HCT116 (cell line): ENCODE measurements at places on chromosomes 13 and 19. TPM values are rescaled to one million over a fixed set of nuclear protein-coding genes. Genes with fewer than 3 reads are reported as not detected.
A peak's percentile ranks its signal among the peaks of the same experiment; 100 is the strongest.

- H3K4me1 ChIP-seq, result no peaks in the 10 kb centered on the region
- H3K36me3 ChIP-seq, result no peaks in the 10 kb centered on the region
- no peak for DNase-seq
- H3K4me3 ChIP-seq, result no peak overlapping the region
- H3K27ac ChIP-seq, result no peak overlapping the region
Measured at GRCh38 chr13:45718992-45719391, 16.9 kb downstream of the CBY2 start.

DNA sequence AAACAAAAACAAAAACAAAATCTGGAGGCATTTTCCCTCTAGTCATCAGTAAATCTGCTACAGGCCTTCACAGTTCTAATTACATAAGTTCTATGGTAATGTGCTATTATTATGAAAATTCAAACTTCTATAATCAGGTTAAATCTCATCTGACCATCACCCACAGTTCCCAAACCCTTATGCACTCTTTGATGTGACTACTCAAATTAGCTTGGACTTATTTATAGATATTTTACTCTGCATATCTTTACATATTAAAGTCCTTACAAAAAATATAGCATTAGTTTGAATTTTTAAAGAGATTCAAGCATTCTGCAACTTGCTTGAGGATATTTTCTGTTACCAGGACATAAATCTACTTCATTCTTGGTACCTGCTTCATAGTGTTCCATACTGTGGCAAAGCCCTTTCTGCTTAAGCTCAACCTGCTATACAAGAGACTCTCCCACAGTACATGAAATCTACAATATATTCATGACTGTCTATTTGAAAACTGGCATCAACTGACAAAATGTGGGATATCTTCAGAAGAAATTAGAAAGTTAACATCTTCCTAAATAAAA is 22.9 kb downstream of the SMAD9 start:
- no peaks in the 10 kb centered on the region for H3K36me3 ChIP-seq
- no peak overlapping the region for H3K4me3 ChIP-seq

DNA sequence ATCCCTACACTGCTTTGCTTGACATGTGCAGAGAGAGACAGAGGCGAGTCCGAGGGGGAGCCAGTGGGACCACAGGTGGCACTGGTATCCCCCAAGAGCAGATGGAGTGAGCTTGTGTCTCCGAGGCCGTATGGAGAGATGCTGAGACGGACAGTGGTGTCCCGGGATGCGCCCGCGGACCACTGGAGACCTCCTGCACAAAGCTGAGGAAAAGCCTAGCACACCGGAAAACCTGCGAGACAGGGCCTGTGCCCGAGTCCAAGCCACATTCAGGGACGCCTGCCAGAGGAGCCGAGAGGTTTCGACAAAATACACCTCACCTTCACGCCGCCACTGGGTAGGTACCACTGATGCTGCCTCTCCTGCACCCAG is 66.0 kb upstream of the ZNF527 start:
- DNase-seq, result no peak
- H3K27me3 ChIP-seq, result no peaks in the 10 kb centered on the region
- H3K27ac ChIP-seq, result no peak overlapping the region
- no peak overlapping the region for H3K4me3 ChIP-seq
- H3K36me3 ChIP-seq, result no peaks in the 10 kb centered on the region
- H3K4me1 ChIP-seq, result no peaks in the 10 kb centered on the region

DNA sequence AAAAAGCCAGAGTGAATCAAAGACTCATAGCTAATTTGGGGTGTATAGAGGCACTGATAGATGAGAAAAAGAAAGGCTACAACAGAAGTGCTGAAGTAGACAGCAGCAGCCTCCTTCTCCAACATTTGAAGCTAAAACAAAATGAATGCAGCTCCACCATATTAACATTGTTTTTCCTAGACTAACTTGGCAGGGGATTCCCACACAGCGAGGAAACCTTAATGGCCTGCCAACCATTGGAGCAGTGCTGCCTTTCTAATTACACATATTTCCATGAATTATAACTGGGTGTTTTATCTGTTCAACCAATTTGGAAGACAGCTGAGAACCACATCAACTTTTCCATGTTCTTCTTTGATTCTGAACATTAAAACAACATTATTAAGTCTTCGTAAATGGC is 478.6 kb downstream of the LIG4 start:
- no peaks in the 10 kb centered on the region for H3K27me3 ChIP-seq
- no peaks in the 10 kb centered on the region for H3K36me3 ChIP-seq
- H3K4me3 ChIP-seq, result no peak overlapping the region
- H3K27ac ChIP-seq, result no peak overlapping the region
- DNase-seq, result no peak
- H3K4me1 ChIP-seq, result no peaks in the 10 kb centered on the region

DNA sequence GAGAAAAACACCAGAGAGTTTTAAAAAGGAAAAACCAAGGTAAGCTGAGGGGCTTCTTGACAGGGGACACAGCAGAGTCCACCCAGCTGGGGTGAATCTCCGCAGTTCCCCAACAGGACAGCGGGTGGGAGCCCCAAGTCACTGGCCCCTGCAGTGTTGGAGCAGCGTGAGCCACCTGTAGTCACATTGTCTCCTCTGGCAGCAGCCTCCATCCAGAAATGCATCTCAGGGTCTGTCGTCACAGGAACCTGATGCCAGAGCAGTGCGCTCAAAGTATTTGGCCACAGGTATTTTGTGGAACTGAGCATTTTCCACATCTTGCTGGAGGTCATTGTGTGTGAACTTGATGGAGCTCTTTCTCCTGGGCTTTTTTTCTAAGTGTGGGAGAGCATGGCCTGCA is 24.7 kb downstream of the CHAMP1 start:
- no peak for DNase-seq
- no peak overlapping the region for H3K4me3 ChIP-seq
- H3K4me1 ChIP-seq, result no peaks in the 10 kb centered on the region
- no peaks in the 10 kb centered on the region for H3K27me3 ChIP-seq

DNA sequence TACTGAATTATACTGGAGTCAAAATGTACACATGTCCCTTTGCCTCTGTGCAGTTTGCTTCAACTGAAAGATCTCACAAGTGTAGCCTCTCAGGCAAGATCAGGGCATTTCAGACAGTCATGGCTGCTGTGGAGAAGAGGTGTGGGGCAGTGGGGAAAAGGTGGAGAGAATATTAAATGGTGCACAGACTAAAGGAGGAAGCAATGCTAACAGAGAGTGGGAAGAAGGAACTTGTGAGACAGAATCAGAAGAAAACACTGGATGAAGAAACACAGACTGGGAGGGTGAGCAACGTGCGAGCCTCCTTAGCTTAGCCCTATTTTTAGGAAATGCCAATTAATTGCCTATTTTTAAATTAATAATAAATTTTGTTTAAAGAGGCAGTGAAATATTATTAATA is 49.6 kb upstream of the RAP2A start:
- H3K27ac ChIP-seq, result no peak overlapping the region
- DNase-seq, result no peak
- peaks cover 10% of the 10 kb centered on the region; the same call in 1 of the 2 replicates for H3K36me3 ChIP-seq
- no peak overlapping the region for H3K4me3 ChIP-seq
- no peaks in the 10 kb centered on the region for H3K27me3 ChIP-seq

GRCh38 chr13:28607187-28607955 is 51.6 kb upstream of the POMP start:
- no peak overlapping the region for H3K4me3 ChIP-seq
- H3K36me3 ChIP-seq, result no peaks in the 10 kb centered on the region
- no peaks in the 10 kb centered on the region for H3K4me1 ChIP-seq
- H3K27ac ChIP-seq, result no peak overlapping the region
- no peak for DNase-seq
- H3K27me3 ChIP-seq, result no peaks in the 10 kb centered on the region

DNA sequence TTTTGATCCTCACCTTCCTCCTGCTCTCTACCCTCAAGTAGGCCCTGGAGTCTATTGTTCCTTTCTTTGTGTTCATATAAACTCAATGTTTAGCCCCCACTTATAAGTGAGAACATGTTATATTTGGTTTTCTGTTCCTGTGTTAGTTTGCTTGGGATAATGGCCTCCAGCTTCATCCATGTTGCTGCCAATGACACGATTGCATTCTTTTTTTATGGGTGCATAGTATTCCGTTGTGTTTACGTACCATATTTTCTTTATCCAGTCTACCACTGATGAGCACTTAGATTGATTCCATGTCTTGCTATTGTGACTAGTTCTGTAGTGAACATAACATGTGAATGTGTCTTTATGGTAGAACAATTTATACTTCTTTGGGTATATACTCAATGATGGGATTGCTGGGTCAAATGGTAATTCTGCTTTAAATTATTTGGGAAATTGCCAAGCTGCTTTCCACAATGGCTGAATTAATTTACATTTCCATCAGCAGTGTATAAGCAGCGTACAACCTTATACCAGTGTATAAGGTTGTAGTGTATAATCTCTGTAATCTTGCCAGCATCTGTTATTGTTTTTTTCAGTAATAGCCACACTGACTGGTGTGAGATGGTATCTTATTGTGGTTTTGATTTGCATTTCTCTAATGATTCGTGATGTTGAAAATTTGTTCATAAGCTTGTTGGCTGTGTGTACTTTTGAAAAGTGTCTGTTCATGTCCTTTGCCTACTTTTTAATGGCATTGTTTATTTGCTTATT is 288.9 kb downstream of the KCNRG start:
- no peak for DNase-seq
- no peak overlapping the region for H3K27ac ChIP-seq
- H3K27me3 ChIP-seq, result no peaks in the 10 kb centered on the region
- no peaks in the 10 kb centered on the region for H3K36me3 ChIP-seq

DNA sequence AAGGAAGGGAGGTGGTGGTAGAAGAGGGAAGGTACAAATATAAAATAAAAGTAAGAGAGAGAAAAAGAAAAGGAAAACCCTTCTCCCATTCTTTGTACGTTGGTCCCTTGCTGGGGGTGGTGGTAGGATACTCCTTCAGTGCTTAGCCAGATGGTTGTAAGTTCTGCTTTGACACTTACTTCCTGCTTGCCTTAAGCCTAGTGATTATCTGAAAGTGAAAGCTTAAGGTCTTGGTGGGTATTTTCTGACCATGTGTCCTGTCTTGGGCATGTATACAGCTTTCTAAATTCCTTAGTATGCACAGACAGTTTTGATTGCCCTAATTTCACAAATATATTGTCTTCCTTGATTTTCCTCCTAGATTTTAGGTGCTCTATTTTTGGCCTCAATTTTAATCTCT is 314.8 kb downstream of the PCDH17 start:
- no peak overlapping the region for H3K4me3 ChIP-seq
- no peaks in the 10 kb centered on the region for H3K4me1 ChIP-seq
- no peaks in the 10 kb centered on the region for H3K36me3 ChIP-seq
- no peak for DNase-seq
- no peaks in the 10 kb centered on the region for H3K27me3 ChIP-seq

DNA sequence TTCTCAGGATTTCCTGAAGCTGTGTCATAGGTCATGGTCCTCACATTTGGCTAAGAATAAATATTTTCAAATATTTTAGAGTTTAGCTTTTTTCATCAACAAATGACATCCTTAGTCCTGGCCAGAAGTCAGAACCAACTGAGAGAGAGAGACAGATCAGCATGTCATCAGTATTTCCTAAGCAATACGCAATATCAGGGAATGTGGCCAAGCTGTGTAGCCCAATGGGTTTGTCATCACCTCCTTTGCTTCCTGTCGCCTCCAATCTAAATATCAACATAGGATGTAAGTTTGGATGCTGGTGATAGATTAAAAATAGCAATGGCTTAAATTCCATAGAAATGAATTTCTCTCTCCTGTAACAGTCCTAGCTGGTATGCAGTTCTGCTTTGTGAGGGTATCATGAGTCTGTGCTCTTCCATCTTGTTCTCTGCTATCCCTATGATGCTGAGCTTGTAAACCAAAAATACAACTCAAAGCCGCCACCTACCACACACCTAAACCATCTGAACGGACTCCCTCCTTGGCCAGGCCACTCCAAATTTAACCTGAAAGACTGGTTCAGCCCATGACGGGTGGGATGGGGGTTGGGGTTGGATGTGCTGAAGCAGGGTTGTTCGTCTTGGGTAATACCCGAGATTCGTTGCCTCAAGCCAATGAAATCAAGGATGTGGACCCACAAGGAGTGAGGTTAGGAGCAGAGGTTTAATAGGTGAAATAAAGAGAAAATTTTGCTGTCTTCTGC is 10.0 kb upstream of the IGSF23 start:
- DNase-seq, result no peak
- H3K36me3 ChIP-seq, result no peaks in the 10 kb centered on the region
- no peaks in the 10 kb centered on the region for H3K27me3 ChIP-seq
- peaks cover 9% of the 10 kb centered on the region; the same call in 1 of the 2 replicates for H3K4me1 ChIP-seq

- no peak overlapping the region for H3K4me3 ChIP-seq
- no peak overlapping the region for H3K27ac ChIP-seq
- DNase-seq, result no peak
- H3K4me1 ChIP-seq, result no peaks in the 10 kb centered on the region
Measured at GRCh38 chr19:39942366-39942730, 7.9 kb upstream of the FCGBP start.

GRCh38 chr13:77338329-77338728 is 11.4 kb upstream of the MYCBP2 start:
- peaks cover 6% of the 10 kb centered on the region; the same call in 1 of the 2 replicates for H3K27me3 ChIP-seq
- no peak overlapping the region for H3K4me3 ChIP-seq
- DNase-seq, result no peak
- no peaks in the 10 kb centered on the region for H3K36me3 ChIP-seq
- H3K4me1 ChIP-seq, result no peaks in the 10 kb centered on the region

GRCh38 chr13:100269837-100270236 is 180.9 kb downstream of the PCCA start:
- H3K4me1 ChIP-seq, result no peaks in the 10 kb centered on the region
- H3K27ac ChIP-seq, result no peak overlapping the region
- H3K27me3 ChIP-seq, result no peaks in the 10 kb centered on the region
- H3K36me3 ChIP-seq, result no peaks in the 10 kb centered on the region

GRCh38 chr19:14073261-14073924 is 807 bp downstream of the MISP3 start:
- H3K4me3 ChIP-seq, result peak overlapping the region; percentile 66
- H3K36me3 ChIP-seq, result no peaks in the 10 kb centered on the region
- no peaks in the 10 kb centered on the region for H3K27me3 ChIP-seq
- no peak for DNase-seq
- peak overlapping the region; percentile 80 for H3K27ac ChIP-seq

- H3K36me3 ChIP-seq, result peaks cover 1% of the 10 kb centered on the region
- no peak for DNase-seq
- H3K4me1 ChIP-seq, result peaks cover 25% of the 10 kb centered on the region
- peak within 1 kb of the TSS; percentile 5; the same call in 1 of the 2 replicates for H3K4me3 ChIP-seq
Measured at GRCh38 chr19:48755084-48755641, at the start of gene FGF21. Gene FGF21, plus strand, starts transcription at chr19:48755524. Its CDS starts 713 bp downstream, at chr19:48756237.

- no peaks in the 10 kb centered on the region for H3K4me1 ChIP-seq
- no peak for DNase-seq
- H3K4me3 ChIP-seq, result no peak overlapping the region
- H3K36me3 ChIP-seq, result no peaks in the 10 kb centered on the region
- H3K27me3 ChIP-seq, result no peaks in the 10 kb centered on the region
Measured at GRCh38 chr13:43981512-43982301, 102.0 kb downstream of the LACC1 start.

Gene MAMSTR
- 1.3 TPM for total RNA-seq

Gene RTBDN
- 25.1 TPM for total RNA-seq

Gene ATP12A
- total RNA-seq, result 0.30 TPM

Gene C13orf42
- not detected for total RNA-seq

Gene PLIN5
- total RNA-seq, result 8.1 TPM

Gene LILRA1
- not detected for total RNA-seq

Gene SLC10A2
- total RNA-seq, result not detected

Gene FBXO46
- 31.7 TPM for total RNA-seq
